ENCODE measurements at places on chromosomes 16 and 17. TPM values are rescaled to one million over a fixed set of nuclear protein-coding genes. Genes with fewer than 3 reads are reported as not detected.

The CCL3 gene
- total RNA-seq = not detected

The CCL2 gene
- total RNA-seq = 95.8 TPM

The FBXW10 gene
- not detected for total RNA-seq

The TLCD1 gene
- total RNA-seq = 1.0 TPM

The PITPNM3 gene
- 1.3 TPM for total RNA-seq

The AGRP gene
- total RNA-seq = not detected

The STH gene
- not detected for total RNA-seq

The CCL22 gene
- not detected for total RNA-seq

The CPHXL2 gene
- not detected for total RNA-seq

The GP1BA gene
- total RNA-seq = not detected

The PRR15L gene
- not detected for total RNA-seq

The MT1G gene
- not detected for total RNA-seq

The TAC4 gene
- total RNA-seq = not detected

The CD300E gene
- not detected for total RNA-seq

The SLFN14 gene
- not detected for total RNA-seq

The CRYM gene
- total RNA-seq = not detected

The MT1H gene
- not detected for total RNA-seq

The EPOP gene
- 5.8 TPM for total RNA-seq

The FBXW10B gene
- total RNA-seq = 0.22 TPM

The CA4 gene
- total RNA-seq = not detected

The TBX4 gene
- total RNA-seq = not detected

The TBC1D3E gene
- total RNA-seq = 0.53 TPM

The PYDC1 gene
- total RNA-seq = not detected

The BCL6B gene
- total RNA-seq = 109 TPM

The LGALS9B gene
- total RNA-seq = not detected

The HP gene
- total RNA-seq = not detected

The PTX4 gene
- total RNA-seq = not detected

The ZFP3 gene
- total RNA-seq = 2.4 TPM

The PRPSAP1 gene
- total RNA-seq = 81.4 TPM

The CES3 gene
- not detected for total RNA-seq

The C16orf95 gene
- 2.9 TPM for total RNA-seq

The WDR90 gene
- 14.6 TPM for total RNA-seq

The LGALS9 gene
- total RNA-seq = 5.6 TPM

The OSGIN1 gene
- 6.1 TPM for total RNA-seq

Measured in thoracic aorta endothelial cell (primary cell).